T-helper 2 cell (primary cell): ENCODE measurements at places on chromosomes 4 and X.

- no peak for DNase-seq
These were observed 102.5 kb downstream of the DDIT4L start for GRCh38 chr4:100087743-100088142.

- DNase-seq, result no peak
These were observed 1076.8 kb downstream of the PDHA2 start for GRCh38 chr4:96916711-96917110.

- no peak for DNase-seq
These were observed 17.6 kb upstream of the KIAA1210 start for GRCh38 chrX:119145241-119145653.

DNA sequence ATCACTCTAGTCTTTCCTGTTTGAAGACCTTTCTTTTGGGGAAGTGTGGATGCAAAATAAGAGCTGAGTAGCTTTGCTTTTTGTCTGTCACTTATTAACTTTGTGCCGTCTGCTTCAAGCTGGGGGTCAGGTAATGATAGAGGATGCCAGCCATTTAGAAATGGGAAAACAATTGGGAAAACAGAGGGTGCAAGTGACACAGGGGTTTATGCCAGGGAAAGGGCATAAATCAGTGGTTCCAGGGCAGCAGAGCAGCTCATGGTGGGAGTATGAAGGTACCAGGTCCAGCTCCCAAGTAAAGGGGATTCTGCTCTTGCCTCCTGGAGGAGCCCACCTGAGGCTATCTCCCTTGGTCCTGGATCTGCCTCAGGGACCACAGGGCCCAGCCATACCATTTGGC, 91.9 kb upstream of the GPR50 start:
- DNase-seq, result no peak

GRCh38 chrX:39953879-39954278, 143.9 kb downstream of the BCOR start:
- DNase-seq, result no peak

DNA sequence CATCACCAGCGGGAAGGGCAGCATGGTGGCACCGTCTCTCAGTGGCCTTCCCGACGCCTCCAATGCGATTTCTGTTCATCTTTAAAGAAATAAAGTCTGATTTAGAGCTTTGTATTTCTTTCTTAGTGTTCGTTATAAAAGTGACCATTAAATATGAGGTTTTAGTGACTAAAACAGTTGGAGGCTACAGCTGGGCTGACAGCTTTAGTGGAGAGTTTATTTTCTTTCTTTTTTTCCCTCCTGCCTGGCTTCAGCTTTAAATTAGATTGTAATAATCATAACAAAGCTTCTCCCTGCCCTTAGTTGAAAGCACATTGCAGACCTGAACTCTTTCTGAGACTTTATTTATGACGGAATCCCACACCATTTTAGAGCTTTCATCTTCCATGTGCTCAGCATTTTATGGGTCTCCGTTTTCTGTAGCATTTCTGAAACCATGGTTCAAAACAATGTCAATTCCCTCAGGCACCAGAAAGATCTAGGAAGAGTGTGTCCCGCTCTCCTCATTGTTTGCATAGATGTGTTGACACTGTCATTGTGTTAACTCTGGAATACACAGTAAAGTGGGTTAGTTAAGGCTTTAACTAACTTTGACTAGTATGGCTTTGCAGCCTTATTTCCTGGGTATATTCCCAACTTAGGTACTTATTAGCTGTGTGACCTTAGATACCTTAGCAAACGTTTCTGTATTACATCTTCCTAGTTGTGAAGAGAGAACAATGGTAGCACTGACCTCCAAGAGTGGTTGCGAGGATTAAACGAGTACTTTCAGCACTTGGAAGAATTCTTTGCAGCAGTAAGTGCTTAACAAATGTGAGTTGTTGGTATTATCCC, 97.4 kb upstream of the PGRMC2 start:
- no peak for DNase-seq

DNA sequence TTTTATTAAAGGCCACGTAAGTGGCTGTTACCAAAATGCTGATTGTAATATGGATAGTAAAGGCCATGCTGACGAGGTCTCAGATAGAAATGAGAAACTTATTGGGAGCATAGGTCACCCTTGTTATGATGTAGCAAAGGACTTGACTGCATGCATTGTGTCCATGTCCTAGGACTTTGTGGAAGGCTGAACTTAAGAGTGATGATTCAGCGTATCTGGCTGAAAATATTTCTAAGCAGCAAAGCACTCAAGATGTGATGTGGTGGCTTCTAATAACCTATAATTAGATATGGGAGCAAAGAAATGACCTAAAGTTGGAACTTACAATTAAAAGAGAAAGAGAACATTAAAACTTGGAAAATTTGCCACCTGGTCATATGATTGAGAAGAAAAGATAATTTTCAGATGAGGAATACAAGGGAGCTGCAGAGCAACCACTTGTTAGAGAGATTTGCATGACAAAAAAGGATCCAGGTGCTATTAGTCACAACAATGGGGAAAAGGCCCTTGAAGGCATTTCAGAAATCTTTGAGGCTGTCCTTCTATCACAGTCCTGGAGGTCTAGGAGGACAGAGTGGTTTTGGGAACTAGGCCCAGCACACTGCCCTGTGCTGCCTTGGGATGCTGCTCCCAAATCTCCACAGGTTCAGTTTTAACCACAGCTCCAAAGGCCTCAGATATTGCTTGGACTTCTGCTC, 793.7 kb upstream of the LCORL start:
- DNase-seq, result no peak

GRCh38 chr4:173469622-173470021, 60.4 kb downstream of the HAND2 start:
- no peak for DNase-seq

GRCh38 chr4:172124656-172125308, 311.6 kb downstream of the GALNTL6 start:
- DNase-seq, result no peak

GRCh38 chrX:29043746-29044145, 456.5 kb downstream of the IL1RAPL1 start:
- no peak for DNase-seq

GRCh38 chr4:14269824-14270223, 642.3 kb upstream of the BOD1L1 start:
- DNase-seq, result no peak

DNA sequence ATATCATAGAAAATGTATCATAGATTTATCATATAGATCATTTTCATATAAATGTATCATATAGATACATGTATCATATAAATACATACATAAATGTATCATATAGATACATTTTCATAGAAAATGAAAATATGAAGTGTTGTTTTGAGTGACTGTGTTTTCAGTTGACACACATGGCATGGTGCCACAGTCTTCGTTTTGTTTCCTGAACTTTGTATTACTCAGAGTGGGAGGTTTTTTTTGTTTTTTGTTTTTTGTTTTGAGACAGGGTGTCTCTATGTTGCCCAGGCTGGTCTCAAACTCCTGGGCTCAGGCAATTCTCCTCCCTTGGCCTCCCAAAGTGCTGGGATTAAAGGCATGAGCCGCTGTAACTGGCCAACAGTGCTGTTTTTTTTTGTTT, 3.9 kb downstream of the RBM10 start:
- DNase-seq, result peak; percentile 2

GRCh38 chr4:182922501-182923284, 5.5 kb upstream of the DCTD start:
- DNase-seq, result no peak

DNA sequence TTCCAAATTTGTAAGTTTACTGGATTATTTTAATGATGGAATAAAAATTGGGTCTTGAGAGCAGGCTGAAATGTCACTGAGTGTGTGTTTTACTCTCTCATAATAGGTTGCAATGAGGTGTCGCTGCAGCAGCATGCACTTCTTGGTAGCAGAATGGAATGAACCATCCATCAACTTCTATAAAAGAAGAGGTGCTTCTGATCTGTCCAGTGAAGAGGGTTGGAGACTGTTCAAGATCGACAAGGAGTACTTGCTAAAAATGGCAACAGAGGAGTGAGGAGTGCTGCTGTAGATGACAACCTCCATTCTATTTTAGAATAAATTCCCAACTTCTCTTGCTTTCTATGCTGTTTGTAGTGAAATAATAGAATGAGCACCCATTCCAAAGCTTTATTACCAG, 2.6 kb downstream of the SAT1 start:
- DNase-seq, result no peak

DNA sequence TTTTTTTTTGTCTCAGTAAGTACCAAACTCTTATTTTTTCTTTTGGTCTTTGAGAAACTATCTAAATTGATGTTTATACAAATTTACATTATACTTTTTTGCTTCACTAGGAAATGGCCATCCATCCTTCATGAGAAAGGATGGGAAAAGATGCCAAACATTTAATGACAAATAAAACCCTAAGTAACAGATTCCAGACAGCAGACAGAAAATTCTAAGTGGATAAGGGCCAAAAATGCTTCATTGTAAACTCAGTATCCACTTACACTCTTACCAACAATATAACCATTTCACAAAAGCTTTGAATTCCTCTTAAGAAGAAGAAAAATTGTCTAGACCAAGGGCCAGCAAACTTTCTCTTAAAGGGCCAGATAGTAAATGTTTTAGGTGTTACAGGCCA, 3.5 kb downstream of the GUCY1B1 start:
- DNase-seq, result no peak

GRCh38 chr4:82787342-82787741, 11.3 kb downstream of the SCD5 start:
- no peak for DNase-seq

- no peak for DNase-seq
These were observed 23.1 kb upstream of the BLTP1 start for GRCh38 chr4:122129061-122129460.

DNA sequence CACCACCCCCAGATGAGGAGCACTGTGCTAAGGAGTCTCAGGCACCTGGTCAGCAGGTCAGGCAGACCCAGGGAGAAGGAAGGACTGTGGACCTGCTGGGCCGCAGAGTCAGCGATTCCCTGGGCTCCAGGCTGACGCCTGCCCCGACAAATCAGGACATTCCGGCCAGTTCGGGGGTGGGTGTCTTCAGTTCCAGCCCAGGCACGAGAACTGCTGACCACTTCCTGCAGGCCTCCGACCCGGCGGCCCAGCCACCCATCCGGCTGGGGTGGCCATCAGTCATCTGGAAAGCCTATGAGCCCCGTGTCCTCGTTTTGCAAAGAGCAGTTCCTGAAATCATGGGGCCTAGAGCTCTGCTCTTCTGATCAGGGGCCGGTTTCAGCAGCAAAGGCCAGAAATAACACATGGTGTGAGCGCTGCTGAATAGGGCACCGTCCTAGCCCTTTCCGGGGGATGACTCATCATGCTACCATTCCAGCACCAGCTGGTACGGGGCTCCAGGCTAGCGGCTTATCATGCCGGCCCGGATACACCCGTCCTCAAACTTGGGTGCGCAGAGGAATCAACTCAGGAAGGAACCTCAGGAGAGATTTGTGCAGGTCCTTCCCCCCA, 7.8 kb upstream of the SH3TC1 start:
- no peak for DNase-seq

DNA sequence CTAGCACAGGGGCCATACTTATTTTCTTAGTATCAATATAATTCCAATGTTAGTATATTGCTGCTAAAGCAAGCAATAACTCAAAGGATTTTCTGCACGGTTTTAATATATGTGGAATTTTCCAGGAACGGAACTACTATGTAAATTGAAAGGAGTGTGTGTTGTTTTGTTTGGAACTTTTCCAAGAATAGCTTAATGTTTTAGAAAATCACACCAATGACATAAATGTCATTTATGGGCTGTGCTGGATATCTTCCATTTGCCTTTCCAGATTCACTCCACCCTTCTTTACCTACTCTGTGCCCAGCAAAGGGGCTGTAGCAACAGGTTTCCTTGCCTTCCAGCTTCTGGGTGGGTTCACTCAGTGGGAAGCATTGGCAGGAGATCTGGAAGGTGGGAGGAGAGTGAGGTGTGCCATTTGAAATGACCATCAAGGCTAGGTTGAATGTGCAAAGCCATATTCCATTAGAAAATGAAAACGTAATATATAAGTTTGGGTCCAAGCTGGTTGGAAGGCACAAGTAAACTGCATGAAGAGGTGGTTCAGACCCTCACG, 25.2 kb upstream of the ZFX start:
- DNase-seq, result no peak

GRCh38 chrX:39957816-39958566, 139.8 kb downstream of the BCOR start:
- no peak for DNase-seq

- no peak for DNase-seq
These were observed 509.6 kb downstream of the MID1IP1 start for GRCh38 chrX:39310891-39311290.
